ENCODE measurements at places on chromosomes 11 and 22. TPM values are rescaled to one million over a fixed set of nuclear protein-coding genes. Genes with fewer than 3 reads are reported as not detected.

- no peaks in the 10 kb centered on the region for H3K27me3 ChIP-seq
- no peak overlapping the region for H3K4me3 ChIP-seq
- H3K36me3 ChIP-seq, result no peaks in the 10 kb centered on the region
- DNase-seq, result no peak
Observed at GRCh38 chr11:130592056-130592455, 143.6 kb downstream of the ADAMTS15 start.

Gene MRGPRF
- total RNA-seq, result 3.2 TPM

DNA sequence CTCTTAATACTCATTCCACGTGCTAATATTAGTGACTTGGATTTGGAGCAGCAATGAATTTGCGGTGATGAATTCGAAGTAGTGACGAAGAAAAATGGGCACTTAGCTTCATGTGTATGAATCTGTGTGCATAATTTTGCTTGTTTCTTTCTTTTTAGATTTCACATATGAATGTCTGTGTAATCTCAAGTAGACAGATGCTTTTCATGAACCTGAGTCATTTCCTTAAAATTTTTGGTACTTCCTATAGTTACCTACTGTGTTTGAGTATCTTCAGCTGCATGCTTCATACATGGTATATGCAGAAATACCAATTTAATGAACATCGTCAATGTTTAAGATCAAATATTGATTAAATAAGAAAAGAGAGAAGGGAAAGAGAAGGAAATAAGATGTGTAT lies 540.2 kb downstream of the RAB38 start:
- no peaks in the 10 kb centered on the region for H3K27me3 ChIP-seq
- no peak overlapping the region for H3K4me3 ChIP-seq
- no peaks in the 10 kb centered on the region for H3K36me3 ChIP-seq
- no peak overlapping the region for H3K27ac ChIP-seq
- no peak for DNase-seq
- H3K4me1 ChIP-seq, result no peaks in the 10 kb centered on the region

DNA sequence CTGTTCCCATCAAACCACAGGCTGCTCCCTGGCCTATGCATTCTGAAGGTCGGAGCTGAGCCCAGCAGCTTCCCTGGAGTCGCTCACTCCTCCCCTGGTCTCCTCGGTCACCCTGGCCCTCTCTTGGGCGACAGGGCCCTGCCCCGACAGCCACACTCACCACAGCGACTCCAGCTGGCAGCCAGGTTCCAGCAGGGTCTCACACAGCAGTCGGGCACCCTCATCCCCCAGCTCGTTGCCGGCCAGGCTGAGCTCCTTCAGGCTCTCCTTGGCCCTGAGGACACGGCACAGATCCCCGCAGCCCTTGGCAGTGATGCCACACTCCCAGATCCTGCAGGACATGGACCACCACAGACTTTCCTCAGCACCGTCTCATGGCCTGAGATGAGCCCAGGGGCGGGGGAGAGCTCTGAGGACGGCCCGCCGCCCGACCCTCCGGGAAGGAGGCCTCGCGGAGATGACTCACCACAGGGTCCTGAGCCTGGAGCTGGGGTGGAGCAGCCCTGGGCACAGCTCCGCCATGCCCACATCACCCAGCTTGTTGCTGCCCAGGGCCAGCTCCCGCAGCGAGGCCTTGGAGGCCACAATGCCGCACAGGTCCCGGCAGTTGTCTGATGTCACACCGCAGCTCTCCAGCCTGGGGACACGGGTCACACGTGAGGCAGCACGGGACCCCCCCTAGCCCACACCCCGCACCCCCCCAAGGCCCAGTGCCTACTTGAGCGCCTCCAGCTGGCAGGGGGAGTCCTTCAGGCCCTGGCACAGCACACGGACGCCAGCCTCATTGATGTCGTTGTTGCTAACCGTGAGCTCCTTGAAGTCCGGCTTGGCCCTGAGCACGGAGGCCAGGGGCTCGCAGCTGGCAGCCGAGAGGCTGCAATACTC lies 8.5 kb downstream of the RNH1 start:
- H3K4me3 ChIP-seq, result no peak overlapping the region
- H3K27ac ChIP-seq, result no peak overlapping the region
- peaks cover 48% of the 10 kb centered on the region for H3K36me3 ChIP-seq

Gene GGT5
- 0.29 TPM for total RNA-seq

DNA sequence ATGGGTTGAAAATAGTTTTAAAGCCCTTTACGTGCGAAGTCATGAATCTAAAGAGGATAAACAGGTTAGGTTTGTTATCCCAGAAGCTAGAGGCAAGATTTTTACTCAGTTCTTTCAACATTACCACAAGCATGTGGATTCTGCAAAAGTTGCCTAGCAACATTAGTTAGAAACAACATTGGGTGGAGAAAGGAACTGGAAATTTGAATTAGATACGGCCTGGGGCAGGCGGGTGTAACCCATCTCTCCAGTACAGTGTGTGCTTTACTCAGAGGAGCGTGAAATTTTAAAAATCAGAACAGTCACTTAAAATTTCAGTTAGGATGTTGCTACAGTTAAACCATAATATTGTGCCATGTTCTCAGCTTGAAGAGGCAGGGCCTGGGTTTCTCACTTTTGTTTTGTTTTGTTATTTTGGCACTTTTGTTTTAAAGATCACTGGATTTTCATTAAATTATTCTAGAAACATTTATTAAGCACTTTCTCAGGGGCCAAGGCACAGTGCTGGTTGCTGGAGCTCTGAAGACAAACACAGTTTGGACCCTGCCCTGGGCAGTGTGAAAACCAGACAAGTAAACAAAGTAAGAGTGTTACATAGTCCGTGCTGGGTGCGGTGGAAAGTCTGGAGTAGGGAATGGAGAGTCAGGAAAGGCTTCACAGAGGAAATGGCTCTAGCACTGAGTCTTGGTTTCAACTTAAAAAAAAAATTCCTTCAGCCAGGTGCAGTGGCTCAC lies 4.4 kb upstream of the WEE1 start:
- no peaks in the 10 kb centered on the region for H3K36me3 ChIP-seq
- peaks cover 11% of the 10 kb centered on the region for H3K4me1 ChIP-seq
- peak overlapping the region; percentile 47 for H3K4me3 ChIP-seq
- DNase-seq, result peak; percentile 84
- H3K27ac ChIP-seq, result peak overlapping the region; percentile 94
- no peaks in the 10 kb centered on the region for H3K27me3 ChIP-seq

Gene CASP5
- total RNA-seq, result not detected

Gene ARHGEF17
- total RNA-seq, result 25.0 TPM

DNA sequence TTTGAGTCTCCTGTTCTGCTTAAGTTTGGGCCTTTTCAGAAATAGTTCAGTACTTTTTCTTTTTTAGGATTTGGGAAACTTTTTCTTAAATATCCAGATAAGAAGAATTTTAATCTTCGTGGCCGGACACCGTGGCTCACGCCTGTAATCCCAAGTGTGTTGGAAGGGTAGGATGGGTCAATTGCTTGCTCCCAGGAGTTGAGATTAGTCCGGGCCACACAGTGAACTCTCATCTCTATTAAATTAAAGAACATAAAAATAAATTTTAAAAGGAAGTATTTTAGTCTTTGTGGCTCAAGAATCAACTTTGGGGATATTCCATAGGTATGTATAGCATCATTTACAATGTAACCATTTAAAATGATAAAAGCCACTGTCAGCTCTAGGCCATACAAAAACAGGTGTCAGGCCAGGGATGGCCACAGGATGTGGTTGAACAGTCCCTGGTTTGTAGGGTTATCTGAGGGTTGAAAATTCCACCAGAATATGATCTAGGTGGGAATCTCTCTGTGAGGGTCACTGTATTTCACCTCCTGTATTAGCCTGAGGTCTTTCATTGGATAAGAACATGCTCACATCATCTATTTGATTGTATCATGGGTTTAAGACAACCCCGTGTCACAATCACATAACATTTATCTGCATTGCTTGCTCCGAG lies 115.6 kb downstream of the GGTLC2 start:
- no peak overlapping the region for H3K27ac ChIP-seq
- H3K4me3 ChIP-seq, result no peak overlapping the region
- H3K36me3 ChIP-seq, result no peaks in the 10 kb centered on the region
- DNase-seq, result no peak
- no peaks in the 10 kb centered on the region for H3K4me1 ChIP-seq

Measured in endodermal cell (in vitro differentiated cells).